ENCODE measurements at places on chromosomes 3 and 15. TPM values are rescaled to one million over a fixed set of nuclear protein-coding genes. Genes with fewer than 3 reads are reported as not detected.

- no peak for DNase-seq
These were observed 741.5 kb downstream of the EDEM1 start for GRCh38 chr3:5929027-5929426.

- no peak for DNase-seq
These were observed 75.1 kb downstream of the MYO9A start for GRCh38 chr15:72042865-72043264.

DNA sequence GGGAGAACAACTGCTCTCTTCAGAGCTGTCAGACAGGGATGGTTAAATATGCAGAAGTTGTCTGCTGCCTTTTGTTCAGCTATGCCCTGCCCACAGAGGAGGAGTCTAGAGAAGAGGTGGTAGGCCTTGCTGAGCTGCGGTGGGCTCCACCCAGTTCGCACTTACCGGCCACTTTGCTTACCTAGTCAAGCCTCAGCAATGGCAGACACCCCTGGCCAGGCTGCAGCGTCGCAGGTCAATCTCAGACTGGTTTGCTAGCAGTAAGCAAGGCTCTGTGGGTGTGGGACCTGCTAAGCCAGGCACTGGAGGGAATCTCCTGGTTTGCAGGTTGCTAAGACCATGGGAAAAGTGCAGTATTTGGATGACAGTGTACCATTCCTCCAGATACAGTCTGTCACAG lies 12.3 kb upstream of the TMEM45A start:
- no peak for DNase-seq

ARPP21 gene
- not detected for total RNA-seq

Data from lower leg skin (tissue), 4 donors.